Ascending aorta (tissue), 2 donors: ENCODE measurements at places on chromosomes 5 and 9. TPM values are rescaled to one million over a fixed set of nuclear protein-coding genes. Genes with fewer than 3 reads are reported as not detected.

DNA sequence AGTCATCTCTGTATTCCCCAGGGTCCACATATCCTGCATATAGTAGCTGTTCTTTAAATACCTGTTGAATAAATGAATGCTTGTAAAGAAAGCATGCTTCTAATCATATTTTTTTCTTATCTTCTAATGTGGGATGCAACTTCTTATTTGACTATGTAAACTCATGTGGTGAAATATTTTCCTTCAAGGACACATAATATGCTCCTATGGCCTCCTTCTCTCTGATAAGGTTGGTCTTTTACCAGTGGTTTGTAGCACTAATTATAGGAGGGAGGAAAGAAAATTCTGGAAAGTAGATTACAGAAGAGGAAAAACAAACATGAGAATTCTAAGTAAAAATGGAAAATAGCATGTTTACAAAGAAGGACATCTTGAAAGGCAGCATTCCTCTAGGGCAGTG is 28.6 kb upstream of the C5orf63 start:
- DNase-seq, result no peak

DNA sequence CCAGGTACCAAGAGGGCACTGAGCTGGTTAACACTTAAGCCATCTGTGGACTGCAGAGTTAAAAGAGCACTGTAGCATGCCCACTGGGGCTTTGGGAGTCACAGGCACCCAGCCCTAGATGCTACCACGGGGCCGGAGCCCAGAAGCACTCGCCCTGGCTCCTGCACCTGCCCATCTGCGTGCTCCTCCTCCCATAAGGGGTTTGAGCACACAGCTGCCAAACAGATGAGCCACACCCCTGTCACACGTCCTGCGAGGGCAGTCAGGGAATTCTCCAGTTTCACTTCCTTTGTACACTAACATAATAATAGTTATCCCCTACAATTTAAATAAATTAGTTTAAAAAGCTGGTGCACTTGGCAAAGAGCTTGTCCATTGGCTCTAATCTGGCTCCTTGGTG is 4.5 kb upstream of the PCA3 start:
- no peak for DNase-seq

DNA sequence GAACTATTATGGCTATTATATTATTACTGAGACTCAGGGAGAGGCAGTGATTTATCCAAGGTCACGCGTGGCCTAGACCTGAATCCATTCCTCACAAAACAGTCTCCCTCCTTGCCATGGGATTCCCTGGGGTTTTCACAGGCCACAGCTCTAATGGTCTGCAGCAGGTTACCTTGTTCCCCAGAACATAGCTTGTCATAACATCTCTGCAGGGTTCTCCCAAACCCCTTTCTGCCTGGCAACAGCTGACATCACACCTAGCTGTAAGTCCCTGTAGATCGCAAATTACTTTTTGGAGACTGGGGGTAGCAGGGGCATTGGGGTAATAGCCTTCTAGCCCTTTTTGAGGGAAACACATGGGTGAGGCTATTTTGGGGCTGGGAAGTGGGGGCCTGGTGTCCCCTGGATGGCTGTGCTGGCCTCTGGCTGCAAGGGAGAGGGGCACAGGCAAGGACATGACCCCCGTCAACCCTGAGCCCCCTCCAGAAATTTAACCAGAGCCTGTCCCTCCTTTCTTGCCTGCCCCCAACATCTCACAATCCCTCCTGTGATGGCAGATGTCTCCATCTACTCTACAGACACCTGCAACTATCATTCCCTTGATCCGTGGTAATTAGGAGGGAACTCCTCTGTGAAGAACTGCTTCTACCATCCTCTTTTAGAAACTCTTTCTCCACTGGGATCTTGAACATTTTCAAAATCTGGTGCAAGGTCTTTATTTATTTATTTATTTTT is 1.3 kb downstream of the CD74 start:
- no peak for DNase-seq

- DNase-seq, result no peak
These were observed 131.2 kb upstream of the PIK3R1 start for GRCh38 chr5:68084396-68084795.

GRCh38 chr5:159031513-159031912 is 68.2 kb downstream of the EBF1 start:
- DNase-seq, result no peak

GRCh38 chr5:179413086-179413690 is 67.9 kb upstream of the ADAMTS2 start:
- no peak for DNase-seq

- DNase-seq, result no peak
These were observed 5.3 kb downstream of the SLC25A25 start for GRCh38 chr9:128073253-128073886.

DNA sequence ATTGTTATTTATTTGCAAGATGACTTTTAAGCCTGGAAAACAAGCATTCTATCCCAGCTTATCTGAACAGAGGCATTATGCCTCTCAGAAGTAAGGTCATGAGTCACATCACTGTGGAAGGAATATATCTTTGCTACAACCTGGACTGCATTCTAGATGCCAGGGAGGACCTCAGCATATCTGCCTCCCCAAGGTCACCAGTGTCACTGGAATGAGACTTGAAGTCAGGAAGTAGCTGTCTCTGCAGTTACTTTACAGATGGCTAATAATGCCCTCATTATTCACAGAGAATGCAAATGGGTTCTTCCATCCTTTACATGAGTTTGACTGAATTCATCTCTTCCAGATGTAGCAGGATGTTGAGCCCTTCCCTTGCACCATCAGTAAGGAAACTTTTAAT is 4.4 kb upstream of the FAM13B start:
- no peak for DNase-seq

- DNase-seq, result no peak
These were observed 20.2 kb upstream of the MED27 start for GRCh38 chr9:132099741-132100407.

- DNase-seq, result no peak
These were observed 79.0 kb upstream of the DAP start for GRCh38 chr5:10839916-10840599.

GRCh38 chr5:131148835-131149234 is 16.2 kb downstream of the HINT1 start:
- no peak for DNase-seq

GRCh38 chr9:93456504-93456903 is 3.1 kb upstream of the FAM120AOS start:
- DNase-seq, result no peak

DNA sequence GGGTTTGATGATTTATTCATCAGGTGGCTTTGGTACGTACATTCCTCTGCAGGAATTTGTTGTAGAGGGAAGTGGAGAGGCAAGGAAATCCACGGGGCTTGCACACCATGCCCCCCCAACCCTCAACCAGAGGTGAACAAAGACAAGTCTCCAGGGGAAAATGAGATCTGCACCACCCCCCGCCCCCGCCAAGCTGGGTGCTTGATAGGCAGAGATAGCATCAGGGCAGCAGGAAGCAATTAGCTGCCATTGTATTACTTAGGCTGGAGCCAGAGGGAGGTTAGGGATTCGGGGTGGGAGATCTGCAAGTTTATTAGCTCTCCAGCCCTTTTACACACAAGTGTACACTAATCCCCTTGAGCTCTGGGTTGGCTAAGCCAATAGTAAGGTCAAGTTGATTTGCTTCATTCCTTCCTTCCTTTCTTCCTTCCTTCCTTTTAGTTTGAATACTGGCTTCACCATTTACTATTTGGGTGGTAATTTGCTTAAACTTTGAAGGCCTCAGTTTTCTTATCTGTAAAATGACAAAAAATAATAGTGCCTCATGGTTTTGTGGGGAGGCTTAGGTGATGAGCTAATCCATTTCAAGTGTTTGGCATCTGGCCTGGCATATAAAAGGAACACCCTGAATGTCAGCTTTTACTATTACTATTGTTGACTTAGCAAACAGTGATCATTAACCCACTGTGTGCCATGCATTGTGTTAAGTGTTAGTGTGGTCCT is 34.1 kb downstream of the SPRY4 start:
- DNase-seq, result no peak

- no peak for DNase-seq
These were observed 124.6 kb downstream of the ATPSCKMT start for GRCh38 chr5:10125116-10125515.

- no peak for DNase-seq
These were observed 100.7 kb downstream of the GAS1 start for GRCh38 chr9:86846656-86847055.

- no peak for DNase-seq
These were observed 25.5 kb downstream of the TMEM245 start for GRCh38 chr9:109094268-109094667.

DNA sequence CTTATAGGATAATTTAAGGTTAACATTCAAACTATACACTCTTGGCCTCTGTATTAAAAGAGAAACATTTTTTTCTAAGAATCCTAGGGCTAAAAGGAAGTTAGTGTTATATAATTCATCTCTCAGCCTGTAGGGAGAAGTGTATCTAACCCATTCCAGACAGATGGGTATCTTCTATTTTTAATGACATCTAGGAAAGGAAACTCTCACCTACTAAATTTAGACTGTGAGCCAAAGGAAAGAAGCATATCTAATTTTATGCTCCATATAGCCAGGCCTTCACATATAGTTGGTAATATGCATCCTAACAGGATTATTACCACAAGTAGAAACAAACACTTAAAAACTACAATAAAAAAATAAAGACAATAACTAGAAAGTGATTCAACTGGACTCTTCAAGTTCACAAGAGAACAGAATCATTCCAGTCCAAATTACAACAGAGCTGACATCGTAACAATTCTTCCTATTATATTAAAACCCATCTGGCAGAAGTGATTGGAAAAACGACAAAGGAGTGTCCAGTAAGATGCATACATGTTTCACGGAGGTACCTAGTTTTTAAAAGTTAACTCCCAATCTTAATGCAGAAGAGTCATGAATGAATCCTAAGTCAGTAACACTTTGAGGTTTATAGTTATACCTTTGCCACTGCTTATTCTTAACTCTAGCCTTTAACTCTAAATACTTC is 39.4 kb downstream of the SCAI start:
- no peak for DNase-seq

DNA sequence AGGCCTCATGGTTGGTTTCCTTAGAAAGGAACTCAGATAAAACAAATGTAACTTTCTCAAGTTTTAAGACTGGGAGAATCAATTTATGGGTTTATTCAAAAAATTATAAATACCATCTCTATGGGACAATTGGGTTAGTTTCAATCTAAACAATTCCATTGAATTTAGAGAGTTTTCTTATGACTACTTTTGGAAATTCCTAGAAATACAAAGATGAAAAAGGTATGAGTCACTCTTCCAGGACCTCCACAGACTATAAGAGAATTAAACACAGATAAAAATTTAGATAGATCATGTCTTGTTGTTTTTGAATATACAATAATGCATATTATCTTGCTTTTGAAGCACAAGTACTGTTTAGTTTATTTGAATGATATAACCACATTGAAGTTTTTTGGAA is 188.7 kb downstream of the CHSY3 start:
- no peak for DNase-seq

GRCh38 chr5:10519729-10520128 is 44.1 kb upstream of the ANKRD33B start:
- no peak for DNase-seq

DNA sequence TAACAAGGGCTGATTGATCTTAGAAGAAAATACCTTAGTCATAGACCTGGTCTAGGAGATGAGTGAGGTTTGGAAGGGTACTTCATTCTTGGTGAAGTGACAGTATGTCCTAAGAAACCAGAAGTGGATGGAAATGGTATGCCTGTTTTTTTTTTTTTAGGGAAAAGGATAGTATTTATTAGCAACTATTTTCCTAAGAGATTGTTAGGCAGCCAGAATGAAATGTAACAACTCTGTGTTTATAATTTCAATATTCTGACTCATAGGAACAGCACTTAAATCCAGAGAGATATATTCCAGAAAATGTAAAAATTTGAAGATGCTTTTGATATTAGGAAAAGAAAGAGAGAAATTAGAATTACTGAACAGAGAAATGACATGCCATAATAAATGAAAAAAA is 21.2 kb upstream of the ARL14EPL start:
- DNase-seq, result no peak

FBLL1 gene
- not detected for total RNA-seq

TAF11L10 gene
- not detected for total RNA-seq

ATOX1 gene
- total RNA-seq, result 179 TPM

OR1L4 gene
- not detected for total RNA-seq

GFI1B gene
- not detected for total RNA-seq

ACTBL2 gene
- not detected for total RNA-seq

CD180 gene
- 2.3 TPM for total RNA-seq

ARHGEF28 gene
- total RNA-seq, result 15.1 TPM

UGT3A1 gene
- not detected for total RNA-seq

GRM6 gene
- not detected for total RNA-seq

CDH9 gene
- not detected for total RNA-seq

PRRX2 gene
- total RNA-seq, result 112 TPM

BTNL9 gene
- 105 TPM for total RNA-seq
